T1000 (cell line): ENCODE measurements at places on chromosomes 7 and 10.

GRCh38 chr10:80459047-80459865 lies 5.1 kb downstream of the TSPAN14 start:
- peak; percentile 68 for DNase-seq

GRCh38 chr7:21986096-21986495 lies 40.4 kb upstream of the CDCA7L start:
- no peak for DNase-seq

DNA sequence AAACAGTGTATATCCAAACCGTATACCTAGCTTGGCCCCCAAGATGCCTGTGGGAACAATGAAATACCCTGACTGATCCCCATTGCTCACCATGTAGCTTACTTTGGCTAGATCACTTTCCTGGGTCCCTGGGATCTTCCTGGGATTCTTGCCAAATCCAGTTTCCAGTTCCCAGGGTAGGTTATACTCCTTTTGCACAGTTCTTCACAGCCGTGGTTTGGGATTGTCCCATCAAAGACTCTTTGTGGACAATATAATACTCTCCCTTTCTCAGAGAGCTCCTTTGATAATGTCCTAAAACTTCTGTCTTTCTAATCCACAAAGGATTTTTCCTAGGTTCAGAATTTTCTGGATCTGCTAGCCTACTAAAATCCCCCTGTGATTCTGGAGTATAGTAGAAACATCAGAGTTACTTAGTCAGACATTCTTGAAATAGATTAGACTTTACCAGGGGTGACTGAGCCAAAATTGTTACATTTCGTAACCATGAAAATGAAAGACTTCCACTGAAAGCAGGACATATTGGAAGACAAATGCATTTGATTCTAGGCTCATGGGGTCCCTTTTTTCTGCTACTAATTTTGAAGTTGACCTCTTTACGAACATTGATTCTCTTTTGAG lies 388.3 kb upstream of the ETV1 start:
- no peak for DNase-seq

DNA sequence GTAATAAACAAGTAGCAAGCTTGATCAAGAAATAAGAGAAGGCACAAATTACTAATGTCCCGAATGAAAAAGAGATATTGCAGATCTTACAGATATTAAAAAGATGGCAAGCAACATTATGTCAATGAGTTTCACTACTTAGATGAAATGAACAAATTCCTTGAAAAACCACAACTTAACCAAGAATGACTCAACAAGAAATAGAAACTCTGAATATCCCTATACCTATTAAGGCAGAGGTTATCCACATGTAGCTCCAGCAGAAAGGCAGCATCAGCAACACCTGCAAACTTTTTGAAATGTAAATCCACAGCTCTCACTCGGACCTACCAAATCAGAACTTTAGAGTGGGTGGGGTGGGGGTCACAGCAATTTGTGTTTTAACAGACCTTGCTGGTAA lies 33.6 kb downstream of the PDE1C start:
- DNase-seq, result no peak

- no peak for DNase-seq
Measured at GRCh38 chr7:66867198-66867790, 53.7 kb upstream of the TMEM248 start.

GRCh38 chr10:101379663-101380352 lies 25.8 kb downstream of the BTRC start:
- DNase-seq, result no peak

DNA sequence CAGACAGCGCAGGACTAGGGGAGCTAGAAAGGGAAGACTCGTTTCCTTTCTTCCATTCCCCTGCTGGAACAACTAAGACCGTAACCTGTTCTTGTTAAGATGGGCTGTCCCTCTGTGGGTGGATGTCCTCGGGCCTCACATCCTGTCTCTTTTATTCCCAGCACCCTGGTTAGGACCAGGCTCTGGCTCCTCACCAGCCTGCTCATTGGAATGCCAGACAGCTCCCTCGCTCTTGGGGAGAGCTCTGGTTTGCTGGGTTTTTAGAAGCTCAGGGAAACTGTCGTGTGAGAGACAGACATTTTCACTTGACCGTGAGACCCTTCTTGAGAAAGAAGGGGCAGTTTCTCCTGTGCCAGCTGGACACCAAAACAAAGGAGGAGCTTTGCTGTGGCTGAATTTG lies 58.1 kb upstream of the HABP2 start:
- no peak for DNase-seq

DNA sequence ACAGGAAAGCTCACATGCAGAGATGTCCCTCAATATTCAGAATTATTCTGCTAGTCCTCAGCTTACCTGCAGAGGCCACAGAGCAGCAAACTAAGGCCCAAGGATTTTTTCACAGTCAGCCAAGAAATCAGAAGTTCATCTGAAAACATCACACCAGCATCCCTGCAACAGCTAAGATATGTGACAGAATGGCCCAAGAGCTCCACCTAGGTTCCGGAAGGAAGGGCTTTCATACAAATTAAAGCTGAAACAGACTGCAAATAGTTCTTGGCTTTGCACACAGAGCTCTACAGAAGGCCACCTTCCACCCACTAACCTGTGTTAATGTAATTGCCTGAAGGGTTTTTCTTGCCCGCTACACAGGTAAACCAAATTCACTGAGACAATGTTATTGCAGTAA lies 438.8 kb upstream of the C7orf33 start:
- no peak for DNase-seq

- no peak for DNase-seq
Measured at GRCh38 chr7:113819474-113819873, 99.3 kb downstream of the PPP1R3A start.

DNA sequence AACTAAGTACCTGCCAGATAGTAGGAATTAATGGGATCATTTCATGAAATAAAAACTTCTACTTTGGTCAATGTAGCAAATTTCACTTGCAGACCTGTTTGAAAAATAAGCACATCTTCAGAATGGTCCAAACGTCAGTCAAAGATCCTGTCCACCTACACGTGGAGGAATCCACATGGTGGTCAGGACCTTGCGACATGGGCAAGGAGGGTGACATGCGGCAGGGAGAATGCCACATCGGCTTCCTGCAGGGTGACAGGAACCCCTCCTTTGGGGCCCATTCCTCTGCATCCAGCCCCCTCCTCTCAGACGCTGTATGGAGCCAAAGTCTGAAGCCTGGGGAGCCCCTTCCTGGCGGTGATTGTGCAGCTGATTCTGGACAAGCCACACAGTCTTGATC lies 95.5 kb upstream of the MGMT start:
- DNase-seq, result no peak

GRCh38 chr10:52257692-52258075 lies 56.4 kb upstream of the DKK1 start:
- no peak for DNase-seq

DNA sequence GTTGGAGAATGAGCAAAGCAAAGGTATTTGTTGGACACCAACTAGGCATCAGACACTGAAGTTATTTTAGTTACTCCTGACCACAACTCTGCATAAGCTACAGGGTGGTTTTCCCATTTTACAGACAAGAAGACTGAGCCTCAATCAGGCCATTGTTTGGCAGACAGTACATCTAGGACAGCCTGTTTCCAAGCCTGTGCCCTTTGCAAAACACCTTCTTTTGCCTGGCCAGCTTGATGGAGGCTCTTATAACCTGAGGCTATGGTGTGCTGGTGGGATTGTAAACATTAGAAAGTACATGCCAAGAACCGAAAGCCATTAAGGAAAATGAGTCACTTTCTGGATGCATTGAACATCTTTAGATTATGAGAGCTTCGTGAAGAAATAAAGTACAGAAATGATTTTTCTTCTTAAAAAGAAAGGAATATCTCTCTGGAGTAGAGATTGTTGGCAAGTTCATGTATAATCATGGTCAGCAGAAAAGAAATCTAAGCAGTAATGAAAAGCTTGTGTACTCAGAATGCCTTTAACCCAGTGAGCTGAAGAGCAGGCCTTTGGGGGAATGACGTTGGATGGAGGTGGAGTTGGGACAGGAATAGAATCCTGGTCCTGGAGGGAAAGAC lies 140.6 kb downstream of the KIAA1217 start:
- peak; percentile 3 for DNase-seq

- DNase-seq, result no peak
Measured at GRCh38 chr7:116159711-116160110, 50.6 kb upstream of the TES start.

DNA sequence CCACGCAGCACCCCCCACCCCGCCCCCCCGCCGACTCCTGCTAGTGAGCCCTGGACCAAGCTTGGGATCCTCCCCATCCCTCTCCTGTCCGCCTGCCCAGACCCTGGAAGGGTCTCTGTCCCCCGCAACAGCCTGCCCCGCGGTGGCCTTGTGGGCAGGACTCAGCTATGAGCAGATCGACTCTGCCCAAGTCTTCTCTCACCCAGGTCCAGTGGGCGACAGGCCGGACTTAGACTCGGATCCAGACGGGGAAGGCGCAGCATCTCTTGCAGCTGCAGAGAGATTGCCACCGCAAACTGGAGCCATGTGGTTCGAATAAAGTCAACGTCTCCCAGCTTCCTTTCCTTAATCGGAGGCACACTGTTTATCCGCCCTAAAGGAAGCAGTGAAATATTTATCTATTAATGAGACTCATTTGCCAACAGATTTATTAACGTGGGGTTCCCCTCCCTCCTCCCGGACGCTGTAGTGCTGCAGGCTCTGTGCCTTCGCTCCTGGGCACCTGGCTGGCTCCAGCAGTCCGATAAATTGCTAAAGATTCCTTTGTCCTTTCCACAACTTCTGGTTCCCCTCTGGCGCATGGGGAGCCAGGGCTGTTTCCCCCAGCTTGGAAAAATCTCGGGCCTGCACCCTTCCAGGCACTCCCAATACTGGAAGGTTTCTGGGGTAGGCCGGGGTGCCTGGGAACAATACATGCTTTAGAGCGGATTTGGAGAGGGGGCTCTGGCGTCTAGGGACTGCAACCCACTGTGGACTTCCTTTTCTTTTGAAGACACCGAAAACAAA lies 634 bp upstream of the HOXA7 start:
- no peak for DNase-seq

DNA sequence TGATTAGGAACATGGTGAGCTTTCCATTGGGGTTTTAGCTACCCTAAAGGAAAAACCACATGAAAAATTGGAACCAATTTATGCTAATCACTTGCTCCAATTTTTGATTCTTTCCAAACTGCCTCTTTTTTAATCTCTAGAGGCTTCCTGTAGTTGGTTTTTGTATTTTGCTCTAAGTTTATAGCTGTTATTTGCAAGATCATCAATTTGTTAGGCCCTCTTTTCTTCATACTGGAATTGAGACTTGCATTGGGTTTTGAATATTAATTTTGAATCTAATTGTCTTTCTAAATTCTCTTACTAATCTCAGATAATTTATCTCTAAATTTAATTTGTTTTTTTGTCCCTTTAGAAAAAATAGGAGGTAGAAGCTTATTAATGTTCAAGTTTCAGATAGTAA lies 713.3 kb downstream of the REEP3 start:
- no peak for DNase-seq

- no peak for DNase-seq
Measured at GRCh38 chr7:97373736-97374135, 256.2 kb downstream of the SDHAF3 start.

DNA sequence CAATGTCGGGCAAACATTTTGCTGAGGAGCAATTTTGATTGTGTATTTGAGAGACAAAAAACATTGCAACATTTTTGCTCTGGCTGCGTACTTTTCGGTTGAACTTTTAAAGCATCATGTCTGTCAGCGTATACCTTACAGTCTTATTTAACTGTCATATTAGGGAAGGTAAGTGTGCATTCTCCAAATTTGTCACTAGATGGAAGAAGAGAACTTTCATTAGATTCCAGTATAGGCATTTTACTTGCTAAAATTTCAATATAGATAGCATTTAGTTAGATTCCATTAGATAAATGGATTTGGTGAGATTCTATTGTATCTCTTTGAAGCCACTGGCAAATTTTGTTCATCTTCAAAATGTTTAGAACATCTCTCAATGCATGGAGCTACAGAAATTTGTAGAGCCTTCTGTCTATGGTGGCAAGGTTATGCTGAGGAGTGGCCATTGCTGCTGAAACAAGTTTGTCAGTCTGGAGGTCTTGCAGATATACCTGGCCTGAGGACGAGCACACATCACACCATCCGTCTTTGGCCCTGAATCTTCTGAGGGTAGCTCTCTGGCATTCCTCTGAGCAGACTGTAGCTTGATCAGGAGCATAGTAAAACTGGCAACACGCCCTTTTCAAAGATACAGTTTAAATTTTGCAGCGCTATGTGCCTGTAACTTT lies 437.5 kb upstream of the MBL2 start:
- DNase-seq, result no peak

DNA sequence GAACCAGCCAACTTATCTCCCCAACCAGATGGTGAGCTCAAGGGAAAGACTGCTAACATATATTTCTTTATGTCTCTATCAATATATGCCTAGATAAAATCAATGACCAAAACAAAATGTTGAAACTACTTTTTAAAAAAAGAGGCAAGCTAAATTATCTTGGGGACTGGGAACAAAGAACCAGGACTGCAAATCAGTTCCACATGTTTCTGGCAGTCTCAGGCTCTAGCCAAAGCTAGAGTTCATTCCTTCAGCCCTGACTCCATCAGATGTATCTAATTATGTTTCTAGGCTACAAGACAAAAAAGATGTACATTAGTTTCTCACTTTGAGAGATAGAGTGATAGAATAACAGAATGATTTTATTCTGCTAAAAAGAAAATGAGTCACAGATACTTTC lies 1290.3 kb upstream of the SORCS1 start:
- DNase-seq, result no peak

- no peak for DNase-seq
Measured at GRCh38 chr7:127792528-127793342, 140.7 kb downstream of the SND1 start.

DNA sequence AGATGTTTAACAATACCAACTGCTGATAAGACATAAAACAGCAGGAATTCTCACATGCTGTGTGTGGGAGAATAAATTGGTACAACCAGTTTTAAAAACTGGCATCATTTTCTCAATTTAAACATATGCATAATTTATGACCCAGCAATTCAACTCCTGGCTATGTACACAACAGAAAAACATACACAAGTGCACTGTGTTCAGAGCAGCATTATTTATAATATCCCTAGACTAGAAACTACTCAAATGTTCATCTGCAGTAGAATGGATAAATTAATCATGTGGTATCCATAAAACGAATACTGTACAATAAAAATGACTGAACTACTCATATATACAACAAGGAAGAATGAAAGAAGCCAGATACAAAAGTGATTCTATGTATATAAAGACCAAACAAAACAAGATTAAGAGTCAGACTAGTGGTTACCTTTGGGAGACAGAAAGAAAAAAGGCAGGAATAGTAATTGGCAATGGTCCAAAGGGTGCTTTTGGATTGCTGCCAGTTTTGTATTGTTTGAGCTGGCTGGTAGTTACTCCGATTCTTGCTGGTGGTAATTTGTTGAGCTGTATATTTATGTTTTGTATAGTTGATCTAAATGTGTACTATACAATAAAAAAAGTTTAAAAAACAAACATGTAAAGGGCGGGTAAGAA lies 306.0 kb downstream of the TFEC start:
- DNase-seq, result no peak

DNA sequence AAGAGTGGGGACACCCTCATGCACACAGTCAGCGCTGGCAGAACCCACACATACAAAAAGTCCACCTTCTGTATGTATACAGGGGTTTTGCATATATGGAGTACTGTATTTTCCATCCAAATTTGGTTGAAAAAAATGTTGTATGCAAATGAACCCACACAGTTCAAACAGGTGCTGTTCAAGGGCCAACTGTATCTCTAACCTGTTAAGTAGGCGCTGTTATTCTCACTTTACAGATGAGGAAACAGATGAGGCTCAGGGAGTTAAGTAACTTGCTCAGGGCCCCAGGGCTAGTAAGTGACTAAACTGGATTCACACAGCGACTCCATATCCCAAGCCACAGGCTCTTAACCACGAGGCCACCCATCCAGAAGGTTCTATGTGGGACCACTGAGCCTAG lies 69.9 kb downstream of the C10orf105 start:
- no peak for DNase-seq
